ENCODE measurements at places on chromosomes 12 and 14.

DNA sequence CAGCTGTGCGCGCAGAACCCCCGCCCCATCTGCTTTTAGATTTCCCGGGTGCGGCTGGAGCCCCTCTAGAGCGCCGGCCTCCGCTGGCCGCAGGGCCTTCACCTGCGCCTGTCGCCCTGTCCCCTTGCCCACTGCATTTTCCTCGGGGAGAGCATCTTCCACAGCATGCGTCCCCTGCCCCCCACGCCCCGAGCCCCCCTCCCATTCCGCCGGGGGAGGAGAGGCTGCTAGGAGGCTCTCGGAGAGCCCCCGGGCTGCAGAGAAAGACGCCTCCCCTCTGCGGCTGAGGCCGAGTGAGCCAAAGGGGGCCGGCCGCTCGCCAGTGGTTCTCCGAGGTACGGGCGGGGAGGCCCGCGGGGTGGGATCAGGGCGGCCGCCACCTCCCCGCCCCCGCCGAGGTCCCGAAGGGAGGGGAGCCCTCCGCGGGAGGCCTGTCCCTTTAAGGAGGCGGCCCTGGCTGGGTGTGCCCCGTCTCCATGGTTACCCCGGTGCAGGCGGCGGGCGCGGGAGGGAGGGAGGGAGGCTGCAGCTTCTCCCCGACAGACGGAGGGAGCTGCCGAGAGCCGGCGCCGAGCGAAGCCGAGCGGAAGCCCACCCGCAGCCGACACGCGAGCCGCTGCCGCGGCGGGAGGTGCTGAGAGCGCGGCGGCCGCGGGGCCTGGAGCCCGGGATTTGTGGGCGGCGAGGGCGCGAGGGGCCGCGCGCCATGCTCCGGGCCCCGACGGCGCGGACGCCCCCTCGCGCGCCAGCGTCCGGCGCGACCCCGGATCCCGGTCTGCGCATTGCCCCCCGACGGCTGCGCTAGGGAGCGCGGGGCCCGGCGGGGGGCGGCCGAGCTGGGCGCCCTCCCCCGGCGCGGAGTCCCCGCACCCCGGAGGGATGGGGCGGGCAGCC, at the start of gene KCNH3:
Gene KCNH3, plus strand, starts transcription at position 521 of the 894 bp plus-strand sequence. CDS start 387 bp downstream, outside the sequence.
- peak; percentile 45 for DNase-seq

DNA sequence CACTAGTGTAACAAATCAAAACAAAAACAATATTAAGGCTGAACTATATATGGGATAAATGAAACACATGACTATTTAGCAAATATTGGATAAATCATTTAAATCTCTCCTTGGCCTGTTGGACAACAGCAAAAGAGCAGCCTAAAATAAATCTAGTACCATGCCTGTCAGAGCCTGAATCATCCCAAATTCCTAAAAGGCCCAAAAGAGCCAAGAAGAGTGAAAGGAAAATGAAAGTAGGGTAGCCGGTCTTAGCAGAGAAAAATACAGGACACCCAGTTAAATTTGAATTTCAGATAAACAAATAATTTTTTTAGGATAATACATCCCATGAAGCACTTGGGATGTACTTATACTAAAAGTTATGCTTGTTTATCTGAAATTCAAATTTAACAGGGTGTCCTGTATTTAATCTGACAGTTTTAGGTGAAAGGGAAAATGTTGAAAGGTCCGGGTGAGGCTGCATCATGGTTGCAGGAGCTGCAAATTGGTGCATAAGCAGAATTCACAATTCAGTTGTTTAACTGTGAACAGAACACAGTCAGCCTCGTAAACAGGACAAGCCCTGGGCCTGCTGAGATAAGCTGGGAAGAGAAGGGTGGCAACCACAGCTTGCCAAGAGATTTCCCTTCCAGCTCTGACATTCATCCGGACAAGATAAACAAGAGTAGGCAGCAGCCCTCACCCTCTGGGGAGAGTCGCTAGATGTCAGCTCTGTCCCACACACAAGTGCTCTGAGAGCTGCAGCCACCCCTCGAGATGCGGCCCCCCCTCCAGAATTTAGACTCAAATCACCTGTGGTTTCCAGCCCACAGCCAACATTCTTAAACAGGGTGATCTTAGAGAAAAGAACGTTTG, 30.3 kb downstream of the DMAC2L start:
- peak; percentile 78 for DNase-seq

DNA sequence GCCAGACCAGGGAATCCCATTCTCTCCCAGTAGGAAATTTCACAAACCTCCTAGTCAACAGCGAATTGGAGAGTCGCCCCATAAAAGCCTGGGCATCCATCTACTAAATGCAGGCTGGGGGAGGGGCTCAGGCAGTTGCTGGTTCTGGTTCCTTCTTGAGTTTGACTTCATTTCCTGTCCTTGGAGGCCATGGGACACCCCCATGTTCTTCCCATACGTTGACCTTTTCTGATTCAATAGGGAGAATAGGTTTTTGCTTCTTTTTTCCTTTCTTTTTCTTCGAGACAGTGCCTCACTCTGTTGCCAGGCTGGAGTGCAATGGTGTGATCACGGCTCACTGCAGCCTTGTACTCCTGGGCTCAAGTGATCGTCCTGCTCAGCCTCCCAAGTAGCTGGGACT, 44.1 kb upstream of the TMEM263 start:
- no peak for DNase-seq

- no peak for DNase-seq
Observed at GRCh38 chr14:23259426-23259825, 21.7 kb downstream of the RNF212B start.

DNA sequence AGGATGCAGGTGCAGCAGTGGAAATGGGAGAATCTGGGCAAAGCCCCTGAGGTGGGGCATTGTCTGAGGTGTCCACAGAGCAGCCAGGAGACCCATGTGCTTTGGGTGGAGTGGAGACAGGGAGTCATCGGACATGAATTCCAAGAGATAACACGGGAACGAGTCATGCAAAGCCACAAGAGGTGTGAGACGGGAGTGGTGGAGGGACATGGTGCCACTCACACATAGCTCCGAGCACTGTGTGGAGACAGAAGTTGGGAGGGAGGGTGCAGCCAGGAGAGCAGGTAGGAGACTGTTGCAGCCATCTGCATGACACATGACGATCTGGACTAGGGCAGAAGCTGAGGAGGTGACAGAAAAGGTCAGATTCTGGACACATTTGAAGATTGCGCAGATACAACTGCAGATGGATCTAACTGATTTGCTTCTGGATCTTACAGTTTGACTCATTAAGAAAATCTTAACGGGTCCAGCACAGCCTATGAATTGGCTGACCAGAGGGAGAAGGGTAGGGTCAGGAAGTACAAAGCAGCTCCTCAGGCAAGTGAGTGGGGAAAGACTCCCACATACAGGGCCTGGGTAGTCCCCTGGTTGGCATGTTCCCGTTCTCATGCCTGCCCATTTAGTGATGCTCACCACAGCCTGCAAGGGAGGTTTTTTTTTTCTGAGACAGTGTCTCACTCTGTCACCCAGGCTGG, 379.8 kb downstream of the FUT8 start:
- no peak for DNase-seq

- DNase-seq = no peak
Observed at GRCh38 chr14:58129208-58129607, 22.8 kb downstream of the ARMH4 start.

GRCh38 chr14:27372771-27373170, 774.9 kb upstream of the NOVA1 start:
- DNase-seq = no peak

DNA sequence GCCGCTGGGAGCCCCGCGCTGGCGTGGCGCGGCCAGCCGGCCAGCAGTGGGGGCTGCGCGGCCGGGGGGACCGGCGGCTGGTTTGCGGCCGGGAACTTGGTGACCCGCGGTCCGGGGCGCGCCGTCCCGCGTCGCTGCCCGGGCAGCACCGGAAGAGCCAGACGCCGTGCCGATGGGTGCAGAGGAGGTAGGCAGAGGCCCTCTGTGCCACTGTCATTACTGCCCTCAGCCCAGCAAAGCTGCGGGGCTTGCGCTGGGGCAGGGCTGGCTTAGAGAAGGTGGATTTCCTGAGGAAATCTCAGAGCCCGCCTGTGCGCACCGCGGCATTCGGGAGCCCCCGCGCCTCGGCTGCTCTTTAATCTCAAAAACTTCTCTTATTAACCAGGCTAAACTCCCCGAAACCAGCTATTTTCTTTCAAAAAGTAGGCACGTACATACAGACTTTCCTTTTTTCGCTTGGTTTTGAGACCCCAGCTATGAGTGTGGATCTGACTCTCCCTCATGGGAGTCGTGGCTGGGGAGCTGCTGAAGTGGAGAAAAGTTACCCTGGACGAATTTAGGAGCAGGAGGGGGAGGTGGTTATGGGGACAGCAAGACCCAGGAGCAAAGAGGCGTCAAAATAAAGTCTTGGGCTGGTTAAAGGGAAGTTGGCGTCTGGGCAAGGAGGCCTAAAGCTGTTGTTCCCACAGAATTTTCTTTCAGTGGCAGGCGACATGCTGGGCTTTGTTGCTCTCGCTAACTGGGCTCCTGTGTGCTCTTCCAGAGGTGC, 802 bp downstream of the SUSD6 start:
- no peak for DNase-seq
